ENCODE measurements at places on chromosomes 3 and 15.

DNA sequence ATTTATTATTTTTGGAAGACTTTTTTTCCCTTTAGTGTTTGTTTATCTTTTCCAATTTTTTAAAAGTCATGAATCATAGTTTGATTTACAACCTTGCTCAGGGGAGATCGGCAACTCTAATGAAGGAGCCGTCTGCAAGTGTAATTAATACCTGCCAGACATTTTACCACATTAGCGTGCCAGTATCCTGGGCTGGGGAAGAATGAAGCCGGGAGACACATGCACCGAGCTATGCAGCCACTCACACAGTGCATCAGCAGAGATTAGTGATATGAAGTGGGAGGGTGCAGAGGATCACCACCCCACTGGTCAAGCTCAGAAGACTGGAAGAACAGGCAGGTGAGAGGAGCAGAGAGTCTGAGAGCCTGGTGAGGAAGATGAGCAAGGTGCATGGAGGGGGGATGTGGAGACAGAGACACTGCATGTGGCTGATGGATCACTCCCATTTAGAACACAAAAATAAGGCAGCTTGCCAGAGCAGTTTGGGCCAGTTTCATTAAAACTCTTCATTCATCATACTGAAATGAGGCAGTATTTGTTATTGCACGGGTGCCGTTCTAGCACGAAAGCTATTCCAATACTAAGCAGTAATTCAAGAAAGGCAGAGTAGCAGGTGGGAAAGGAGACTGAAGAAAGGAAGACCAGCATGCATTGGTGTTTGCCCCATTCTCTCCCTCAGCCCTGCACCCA lies 821.6 kb downstream of the TUSC7 start:
- no peak for DNase-seq

- no peak for DNase-seq
These were observed 72.8 kb upstream of the THSD4 start for GRCh38 chr15:71042356-71042922.

DNA sequence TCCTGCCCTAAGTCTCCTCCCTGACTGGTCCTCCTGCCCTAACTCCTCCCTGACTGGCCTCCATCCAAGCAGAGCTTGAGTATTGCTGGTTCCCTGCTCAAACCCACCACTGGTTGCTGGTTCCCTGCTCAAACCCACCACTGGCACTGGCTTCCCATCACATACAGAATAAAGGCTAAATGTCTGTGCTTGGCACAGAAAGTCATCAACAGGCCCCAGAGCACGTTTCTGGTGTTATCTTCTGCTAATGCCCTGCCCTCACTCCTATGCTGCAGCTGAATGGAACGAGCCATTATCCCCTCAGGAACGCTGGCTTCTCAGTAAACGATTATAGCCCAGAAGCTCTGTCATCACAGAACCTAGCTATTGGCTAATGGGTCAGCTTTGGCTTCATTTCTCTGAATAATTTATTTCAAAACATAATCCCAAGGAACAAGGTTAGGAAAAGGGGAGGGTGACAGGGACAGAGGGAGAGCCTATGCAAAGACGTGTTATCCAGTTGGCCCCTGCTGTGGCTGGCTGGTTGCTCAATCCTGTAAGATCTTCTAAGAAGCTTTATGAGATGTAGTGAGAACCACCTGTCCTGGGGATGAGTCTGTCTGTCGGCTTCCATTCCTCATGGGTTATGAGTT lies 6.3 kb upstream of the MUC20 start:
- no peak for DNase-seq

DNA sequence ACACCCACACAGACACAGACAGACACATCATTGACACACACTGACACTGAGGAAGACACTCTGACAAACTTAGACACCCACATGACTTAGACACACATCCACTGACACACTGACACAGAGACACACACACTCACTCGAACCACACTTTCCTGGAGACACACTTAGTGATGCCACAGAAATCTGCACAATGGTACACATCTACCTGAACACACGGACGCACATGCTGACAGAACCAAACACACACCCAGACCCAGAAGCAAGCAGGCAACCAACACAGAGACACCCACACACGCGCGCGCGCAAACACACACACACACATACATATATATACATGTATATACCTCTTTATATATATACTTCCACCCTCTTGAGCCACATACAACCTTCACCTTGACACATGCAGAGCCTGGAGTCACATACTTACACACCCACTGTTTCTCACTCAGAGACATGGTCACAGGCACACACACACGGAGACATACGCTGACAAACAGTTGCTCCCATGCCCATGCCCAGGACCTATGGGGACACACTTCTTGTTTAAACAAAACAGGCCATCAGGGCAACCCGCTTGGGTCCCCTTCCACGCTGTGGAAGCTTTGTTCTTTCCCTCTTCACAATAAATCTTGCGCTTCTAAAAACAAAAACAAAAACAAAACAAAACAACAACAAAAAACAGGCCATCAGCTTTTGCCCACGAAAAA lies 913 bp upstream of the SCN5A start:
- no peak for DNase-seq

DNA sequence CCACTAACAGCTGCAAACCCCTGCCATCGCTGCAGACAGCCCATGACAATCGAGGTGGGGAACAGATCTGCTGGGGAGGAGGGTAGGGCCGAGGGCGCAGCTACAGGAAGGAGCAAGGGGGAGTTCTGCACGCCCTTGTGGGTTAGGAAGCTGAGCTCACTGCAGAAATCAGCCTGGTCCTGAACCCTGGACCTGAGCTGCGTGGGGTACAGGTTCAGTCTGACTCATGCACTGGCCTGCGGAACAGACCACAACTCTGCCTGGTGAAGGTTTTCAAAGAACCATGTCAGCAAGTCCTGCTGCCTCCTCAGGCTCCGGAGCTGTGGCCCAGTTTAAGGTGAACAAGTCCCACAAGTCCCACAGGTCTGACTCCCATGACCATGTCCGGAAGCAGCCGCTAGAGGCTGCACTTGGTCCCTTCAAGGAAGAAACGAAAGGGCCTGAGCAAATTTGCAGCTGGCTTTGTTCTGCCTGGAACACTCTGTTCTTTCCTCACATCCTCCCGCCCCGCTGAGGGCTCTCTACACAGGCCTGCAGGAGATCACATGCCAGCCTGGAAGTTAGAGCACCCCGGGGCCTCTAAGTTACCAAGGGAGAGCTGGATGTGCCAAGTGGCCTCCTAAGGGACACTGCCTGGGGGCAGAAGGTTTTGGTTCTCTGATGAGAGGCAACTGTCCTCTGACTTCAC lies 49.4 kb upstream of the AKAP13 start:
- no peak for DNase-seq

GRCh38 chr3:13365390-13366379 lies 54.4 kb downstream of the NUP210 start:
- DNase-seq = no peak

DNA sequence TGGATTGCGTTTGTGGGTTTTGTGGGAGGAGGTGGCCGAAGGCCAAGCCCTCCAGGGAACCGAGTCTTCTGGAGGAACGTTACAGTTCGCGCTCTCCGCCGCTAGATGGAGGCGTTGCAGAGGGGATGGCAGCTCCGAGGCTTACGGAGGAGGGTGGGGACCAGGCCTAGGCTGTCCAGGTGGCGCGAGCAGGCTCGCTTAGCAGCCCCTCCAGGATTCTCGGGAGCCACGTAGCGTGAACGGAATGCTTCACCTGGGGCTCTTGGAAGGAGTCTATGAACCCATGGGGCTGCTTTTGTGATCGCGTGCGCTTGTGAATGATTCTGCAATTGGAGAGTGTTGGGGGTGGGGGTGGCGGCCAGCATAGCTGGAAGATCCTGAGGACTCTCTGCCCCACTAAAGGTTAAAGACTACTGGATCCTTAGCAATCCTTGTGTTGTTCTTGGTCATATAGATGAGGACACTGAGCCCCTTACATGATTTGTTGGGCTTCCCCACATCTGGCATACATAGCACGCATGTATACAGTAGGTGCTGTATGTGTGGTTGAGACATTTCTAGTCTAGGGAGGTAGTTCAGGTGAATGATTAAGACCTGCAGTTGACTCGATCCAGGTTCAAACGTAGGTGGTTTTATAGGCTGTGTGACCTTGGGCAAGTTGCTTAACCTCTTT lies 25.7 kb downstream of the FAM3D start:
- DNase-seq = no peak

DNA sequence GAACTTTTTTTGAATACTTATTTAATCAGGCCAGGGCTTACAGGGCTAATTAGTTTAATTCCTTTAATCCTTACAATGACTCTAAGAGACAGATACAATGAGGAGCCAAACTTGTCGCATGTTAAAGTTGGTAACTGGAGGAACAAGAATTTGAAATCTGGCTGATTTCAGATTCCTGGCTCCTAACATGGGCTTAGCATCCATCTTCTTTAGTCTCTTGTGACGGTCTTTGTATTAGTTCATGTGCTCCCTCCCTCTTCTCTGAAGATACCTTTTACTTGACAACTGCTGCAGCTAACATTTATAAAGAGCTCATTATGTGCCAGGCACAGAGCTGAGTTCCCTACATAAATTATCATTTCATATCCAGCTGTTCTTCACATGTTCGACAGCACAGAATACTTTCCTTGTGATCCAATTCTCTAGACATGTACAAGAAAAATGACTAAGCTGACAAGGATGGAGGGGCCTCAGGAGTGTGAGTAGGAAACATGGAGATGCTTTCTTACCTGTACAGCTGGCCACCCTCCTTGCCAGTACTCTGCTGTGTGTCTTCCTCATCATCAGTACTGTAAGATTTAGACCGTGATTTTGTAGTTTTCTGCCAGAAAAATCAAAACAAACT lies 206.8 kb upstream of the STRIT1 start:
- no peak for DNase-seq

DNA sequence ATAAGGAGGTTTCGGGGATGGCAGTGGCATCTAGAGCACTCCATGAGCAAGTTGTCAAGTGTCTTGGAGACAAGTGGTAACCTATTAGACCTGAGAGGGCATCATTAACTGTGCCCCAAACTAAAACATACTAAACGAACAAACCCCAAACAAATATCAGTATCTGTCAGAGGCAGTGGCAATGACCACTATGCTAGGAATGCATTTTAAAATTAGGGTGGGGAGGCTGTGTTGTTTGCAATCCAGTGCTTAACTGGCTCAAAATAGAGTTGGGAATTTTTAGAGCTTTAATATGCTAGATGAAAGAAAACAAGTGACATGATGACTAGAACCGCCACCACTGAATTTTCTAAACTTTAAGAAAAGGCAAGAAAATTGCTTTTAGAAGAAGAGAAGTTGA lies 51.8 kb upstream of the TPRG1 start:
- no peak for DNase-seq

DNA sequence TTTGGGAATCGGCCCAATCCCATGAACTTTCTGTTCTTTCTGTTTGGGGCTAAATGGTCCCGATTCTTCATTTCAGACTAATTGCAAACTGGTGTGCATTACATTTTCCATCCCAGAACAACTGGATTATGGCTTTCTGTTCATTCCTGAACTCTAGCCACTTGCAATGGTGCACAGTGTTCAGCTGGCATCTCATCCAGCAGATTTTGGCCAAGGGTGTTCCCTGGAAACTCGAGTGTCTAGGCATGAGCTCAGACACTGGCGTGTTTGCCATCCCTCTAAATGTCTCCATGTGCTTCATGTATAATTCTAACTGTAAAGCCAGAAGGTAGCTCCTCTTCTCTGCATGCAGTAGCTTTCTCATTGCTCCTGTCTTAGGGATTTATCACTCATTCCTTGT lies 97.1 kb upstream of the MYZAP start:
- DNase-seq = no peak

GRCh38 chr3:63304421-63304820 lies 26.3 kb downstream of the SYNPR start:
- no peak for DNase-seq

DNA sequence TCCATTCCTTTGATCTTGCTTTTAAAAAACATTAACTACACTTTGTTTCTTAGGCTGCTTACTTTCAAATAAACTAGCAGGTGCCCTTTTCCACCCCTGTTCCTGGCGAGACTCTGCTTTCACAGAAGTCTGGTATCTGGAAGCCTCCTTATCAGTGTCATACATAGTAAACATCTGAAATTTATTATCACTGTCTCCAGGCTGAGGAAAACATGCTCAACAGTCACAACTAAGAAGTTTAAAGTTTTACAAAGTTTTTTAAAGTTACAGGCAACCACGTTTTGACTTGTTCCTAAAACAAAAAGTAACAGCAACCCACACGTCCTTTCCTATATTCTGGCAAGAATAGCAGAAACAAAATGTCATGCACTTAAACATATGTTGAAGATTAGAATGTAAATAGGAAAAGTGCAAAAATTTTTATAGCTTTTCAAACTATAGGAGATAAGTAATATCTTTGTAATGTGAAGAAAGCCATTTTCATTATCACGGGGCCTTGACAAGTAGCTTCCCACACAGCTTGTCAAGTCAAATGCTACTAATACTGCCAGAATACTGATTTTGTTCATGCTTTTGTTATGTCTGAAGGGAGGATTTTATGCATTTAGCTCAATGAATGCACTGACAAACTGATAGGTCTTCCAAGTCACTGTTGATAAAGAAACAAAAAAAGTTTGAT lies 275.2 kb upstream of the KCNMB2 start:
- DNase-seq = no peak

DNA sequence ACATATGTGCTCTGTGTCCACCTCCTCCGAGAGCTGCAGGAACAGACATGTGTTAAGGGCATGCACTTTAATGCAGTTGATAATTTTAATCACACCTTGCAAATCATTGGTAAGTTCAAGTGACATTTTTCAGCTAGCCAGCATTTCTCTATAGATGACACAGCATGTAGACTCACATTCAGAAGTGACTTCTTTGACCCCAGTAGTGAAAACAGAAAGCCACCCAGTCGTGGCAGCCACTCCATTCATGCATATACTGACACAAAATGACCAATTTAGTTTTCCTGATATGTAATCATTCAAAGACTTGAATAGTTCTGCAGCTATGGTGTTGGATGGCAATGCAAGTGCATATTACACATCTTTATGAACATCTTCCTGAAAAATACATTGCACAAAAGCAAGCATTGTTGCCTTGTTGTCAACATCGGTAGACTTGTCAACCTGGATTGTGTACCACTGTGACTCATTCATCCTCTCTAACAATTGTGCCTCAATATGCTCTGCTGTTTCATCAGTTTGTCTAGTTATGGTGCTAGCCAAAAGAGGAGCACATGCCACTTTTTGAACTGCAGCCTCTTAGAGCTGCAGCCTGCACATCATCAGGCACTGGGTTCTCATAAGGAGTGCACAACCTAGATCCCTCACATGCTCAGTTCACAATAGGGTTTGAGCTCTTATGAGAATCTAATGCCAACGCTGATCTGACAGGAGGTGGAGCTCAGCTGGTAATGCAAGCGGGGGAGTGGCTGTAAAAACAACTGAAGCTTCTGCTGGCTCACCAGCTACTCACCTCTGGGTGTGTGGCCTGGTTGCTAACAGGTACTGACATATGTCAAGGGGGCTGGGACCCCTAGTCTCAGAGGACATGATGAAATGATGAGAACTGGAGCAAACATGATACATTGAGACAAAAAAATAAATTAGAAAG lies 622.0 kb downstream of the PYDC2 start:
- DNase-seq = no peak

- no peak for DNase-seq
These were observed 581.4 kb upstream of the TBL1XR1 start for GRCh38 chr3:177778633-177779032.

DNA sequence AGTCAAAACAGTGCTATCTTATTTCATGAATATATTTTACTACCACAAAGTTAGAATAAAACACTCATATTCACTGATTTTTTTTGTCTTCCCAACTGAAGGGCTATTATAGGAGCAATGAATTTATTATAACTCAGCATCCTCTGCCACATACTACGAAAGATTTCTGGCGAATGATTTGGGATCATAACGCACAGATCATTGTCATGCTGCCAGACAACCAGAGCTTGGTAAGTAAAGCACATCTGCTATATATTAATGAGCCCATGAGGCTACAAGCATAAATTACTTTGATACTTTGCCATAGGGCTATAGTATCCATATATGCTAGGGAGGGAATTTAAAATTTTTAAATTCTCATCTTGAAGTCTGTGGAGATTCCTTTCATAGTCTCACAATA lies 95.9 kb downstream of the FEZF2 start:
- no peak for DNase-seq

Data from NCI-H2107 (cell line).